ENCODE measurements at places on chromosomes 7 and 10.
A peak's percentile ranks its signal among the peaks of the same experiment; 100 is the strongest.

DNA sequence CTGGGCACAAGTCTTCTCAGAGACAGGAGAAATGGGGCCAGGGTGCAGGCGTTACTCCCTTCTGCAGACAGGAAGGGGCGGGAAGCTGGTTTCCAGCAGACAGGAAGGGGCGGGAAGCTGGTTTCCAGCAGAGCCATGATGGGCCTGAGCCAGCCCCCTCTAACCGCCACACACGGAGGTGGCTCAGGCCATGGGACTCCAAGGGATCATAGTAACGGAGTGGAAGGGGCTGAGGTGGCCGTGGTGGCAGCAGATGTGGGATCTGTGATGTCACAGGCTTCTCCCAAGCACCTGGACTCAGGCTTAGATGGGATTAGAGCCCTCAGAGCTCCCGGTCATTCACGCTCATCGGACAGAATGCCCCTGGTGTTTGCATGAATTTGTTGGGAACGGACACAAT lies 177.8 kb downstream of the USP6NL start:
- no peak for DNase-seq

DNA sequence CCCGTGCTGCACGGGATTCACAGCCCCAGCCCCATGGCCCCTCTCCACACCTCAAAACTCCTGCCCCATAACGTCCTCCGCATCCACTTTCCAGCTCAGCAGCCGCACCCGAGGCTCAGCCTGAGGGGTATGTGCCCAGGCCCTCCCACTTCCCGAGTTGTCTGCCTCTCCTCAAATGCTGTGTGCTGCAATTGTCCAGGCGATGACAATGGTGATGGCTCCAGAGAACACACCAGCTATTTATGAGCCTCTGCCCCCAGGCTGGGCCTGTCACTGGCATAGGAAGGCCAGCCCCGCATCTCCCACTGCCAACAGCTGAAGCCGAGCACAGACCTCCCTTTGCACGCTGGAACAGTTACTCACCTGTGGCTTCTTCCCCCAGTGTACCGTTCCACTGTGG lies 2.4 kb upstream of the LDB3 start:
- DNase-seq, result no peak

DNA sequence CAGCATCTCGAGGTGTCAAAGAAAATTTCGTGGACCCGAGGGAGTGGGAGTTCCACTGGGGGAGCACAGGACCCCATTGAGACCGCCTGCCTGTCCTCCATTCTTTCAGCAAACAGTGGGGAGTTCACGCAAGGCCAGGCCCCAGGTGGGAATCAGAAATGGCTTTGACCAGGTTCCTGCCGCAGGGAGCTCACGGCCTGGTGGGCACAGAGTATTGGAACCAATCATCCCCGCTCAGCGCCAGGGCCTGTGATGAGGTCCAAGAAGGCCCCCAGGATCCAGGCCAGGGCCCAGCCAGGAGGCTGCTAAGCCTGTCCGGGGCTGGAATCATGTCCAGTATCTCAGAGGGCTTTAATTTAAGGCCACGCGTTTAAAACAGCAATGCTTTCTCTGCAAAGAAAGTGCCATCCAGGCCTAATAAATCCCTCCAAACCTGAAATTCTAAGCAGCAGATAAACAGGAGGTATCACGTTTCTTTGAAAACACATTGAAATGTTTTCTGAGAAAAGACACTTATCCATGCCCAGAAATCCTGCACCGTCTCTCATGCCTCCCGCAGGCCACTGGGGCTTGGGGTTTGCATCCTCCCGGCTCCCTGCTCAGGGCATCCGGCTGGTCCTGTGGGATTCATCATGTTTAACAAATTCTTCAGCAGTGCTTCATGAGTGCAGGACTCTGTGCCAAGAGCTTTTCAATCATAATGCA lies 125.7 kb downstream of the OAT start:
- no peak for DNase-seq

DNA sequence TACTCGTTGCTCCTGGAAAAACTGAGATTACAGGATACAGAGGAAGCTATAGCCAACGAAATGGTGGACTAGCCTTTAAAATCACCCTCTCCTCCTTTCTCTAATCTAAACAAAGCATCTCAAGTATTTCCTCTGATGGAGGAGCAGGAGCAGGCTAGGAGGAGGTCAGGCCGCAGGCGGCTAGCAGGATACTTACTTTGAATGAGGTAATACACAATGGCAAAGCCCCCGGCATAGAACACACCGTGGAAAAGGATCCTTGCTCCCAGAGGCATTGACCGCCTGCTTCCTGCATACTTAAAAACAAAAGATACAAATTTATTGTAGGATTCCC lies 64.4 kb downstream of the STK17A start:
- DNase-seq, result no peak

DNA sequence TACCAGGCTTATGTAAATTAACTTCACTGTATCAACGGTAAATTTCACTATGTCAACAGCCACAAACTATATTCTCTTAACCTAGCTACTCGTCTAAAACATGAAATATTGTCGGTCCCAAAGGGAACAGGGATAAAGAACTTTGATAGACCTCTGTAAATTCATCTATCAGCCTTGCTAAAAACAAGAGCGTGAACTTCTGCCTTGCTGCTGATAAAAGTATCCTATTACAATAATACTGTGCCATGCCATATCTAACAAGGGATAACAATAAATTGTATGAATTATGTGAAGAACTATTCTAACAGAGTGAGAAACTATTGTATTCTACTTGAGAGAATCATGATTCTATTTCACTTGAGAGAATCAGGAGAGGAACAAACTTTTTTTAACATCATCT lies 117.2 kb downstream of the CNOT4 start:
- DNase-seq, result no peak

DNA sequence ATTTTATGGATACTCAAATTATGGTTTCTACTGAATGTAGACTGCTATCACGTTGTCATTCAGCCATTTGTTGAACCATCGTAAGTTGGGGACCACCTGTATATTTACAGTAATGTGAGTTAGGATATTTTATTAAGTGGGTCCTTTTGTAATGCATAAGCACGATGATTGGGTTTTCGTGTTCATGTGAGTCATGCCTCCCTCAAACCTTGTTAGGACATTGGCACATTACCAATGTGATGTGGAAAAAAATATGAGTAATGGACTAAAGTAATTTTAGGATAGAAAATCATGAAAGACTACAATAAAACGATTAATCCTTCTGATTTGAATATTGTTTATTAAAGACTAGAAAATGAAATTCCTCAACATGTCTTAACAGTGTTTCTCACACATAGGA lies 8.7 kb downstream of the SMC3 start:
- no peak for DNase-seq

DNA sequence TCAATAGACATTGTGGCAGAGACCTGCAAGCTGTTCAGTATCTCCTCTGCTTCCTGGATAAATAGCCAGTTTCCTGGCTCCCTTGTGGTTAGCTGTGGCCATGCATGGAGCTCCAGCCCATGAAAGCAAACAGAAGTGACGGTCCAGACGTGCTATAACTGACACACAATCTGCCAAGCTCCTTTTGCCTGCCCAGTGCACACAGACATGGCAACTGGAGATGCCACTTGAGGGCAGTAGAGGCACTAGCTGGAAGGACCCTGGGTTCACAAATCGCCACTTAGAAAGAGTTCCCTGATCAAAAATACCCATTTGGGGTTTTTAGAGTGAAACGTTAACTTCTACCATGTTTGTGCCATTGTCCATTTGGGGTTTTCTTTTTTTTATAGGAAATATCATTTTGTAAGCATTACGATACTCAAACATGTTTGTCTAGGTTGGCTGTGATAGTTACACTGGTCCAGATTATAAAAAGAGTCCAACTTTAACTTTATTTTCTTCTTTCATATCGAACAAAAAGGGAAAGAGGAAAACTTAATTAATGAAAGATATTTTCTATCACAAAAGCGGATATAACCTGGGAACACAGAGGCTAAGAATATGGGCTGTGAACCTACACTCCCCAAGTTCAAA lies 31.3 kb downstream of the KIN start:
- peak; percentile 12 for DNase-seq

DNA sequence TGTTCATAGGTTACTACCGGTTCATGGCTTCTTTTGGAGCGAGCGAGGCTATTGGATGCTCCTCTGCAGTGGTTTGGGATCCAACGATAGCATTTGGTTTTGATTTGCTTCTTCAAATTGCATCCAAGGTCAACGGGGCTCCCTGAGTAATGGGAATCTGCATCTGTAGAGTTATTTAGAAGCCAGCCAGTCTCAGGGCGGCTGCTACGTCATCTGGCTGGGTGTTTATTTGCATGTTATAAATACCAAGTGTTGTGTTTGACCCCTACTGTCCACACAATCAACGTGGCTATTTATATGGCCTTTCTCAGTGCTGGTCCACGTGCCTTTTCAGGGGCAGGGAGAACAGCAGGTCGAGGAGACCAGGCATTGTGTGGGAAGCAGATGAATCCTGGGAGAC lies 137.7 kb downstream of the PRPF18 start:
- DNase-seq, result no peak

GRCh38 chr7:155226261-155227003 lies 71.2 kb upstream of the INSIG1 start:
- no peak for DNase-seq

- DNase-seq, result no peak
These were observed 76.1 kb upstream of the LYZL2 start for GRCh38 chr10:30705625-30706149.

- no peak for DNase-seq
These were observed 69.2 kb downstream of the SDK1 start for GRCh38 chr7:3370068-3370830.

- DNase-seq, result no peak
These were observed 111.3 kb downstream of the HECTD2 start for GRCh38 chr10:91521439-91521838.

DNA sequence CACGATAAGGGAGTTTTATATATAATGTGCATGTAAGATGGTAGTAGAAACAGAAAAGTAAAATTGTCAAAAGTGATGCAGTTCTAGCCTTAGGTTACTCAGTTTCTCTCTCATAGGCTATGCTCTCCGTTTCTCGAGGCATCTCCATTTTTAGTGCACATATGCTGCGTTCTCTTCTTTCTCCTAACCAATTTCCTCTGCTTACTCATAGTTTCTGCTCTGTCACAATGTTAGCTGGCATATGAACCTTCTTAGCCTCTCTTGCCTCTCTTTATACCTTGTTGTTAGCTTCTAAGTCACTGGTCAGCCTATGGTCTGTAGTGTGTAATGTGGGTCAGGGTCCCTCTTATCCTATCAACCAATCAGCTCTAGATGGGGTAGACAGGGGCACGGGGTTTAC lies 280.6 kb upstream of the ETV1 start:
- no peak for DNase-seq

DNA sequence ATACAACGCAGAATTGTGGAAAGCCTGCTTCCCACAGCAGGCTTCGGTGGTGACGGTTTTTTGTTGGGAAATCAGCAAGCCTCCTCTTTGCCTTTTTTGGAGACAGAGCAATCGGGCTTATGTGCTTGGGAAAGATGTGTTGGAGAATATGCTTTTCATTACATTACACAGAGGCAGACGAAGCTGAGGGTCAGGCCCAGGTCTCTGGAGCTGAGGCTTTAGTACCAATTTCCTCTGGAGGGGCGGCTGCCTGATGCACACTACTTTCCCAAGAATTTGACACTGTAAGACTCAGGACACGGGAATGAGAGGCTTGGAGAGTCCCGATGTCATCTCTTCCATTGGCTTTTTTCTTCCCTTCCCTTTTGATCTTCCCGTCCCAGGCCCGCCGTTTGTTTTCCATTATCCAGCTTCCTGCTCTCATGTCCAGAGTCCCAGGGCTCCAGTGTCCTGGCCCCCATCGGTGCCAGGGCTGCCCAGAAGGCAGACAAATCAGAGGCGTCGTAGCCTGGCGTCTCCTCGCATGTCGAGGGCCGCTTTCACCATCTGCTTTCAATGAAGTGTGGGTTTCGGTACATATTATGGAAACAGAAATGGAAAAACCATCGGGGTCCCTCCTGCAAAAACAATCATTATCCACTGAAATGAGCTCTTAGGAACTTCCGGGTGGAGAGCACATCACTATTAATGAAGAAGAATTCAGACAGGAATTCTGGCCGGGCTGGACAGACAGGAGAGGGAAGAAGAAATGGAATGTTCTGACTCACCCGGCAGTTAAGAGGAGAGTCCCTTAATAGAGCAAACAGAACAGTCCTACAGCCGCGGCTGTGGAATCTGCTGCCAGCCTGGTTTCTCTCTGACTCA lies 123.0 kb upstream of the JCAD start:
- DNase-seq, result no peak

DNA sequence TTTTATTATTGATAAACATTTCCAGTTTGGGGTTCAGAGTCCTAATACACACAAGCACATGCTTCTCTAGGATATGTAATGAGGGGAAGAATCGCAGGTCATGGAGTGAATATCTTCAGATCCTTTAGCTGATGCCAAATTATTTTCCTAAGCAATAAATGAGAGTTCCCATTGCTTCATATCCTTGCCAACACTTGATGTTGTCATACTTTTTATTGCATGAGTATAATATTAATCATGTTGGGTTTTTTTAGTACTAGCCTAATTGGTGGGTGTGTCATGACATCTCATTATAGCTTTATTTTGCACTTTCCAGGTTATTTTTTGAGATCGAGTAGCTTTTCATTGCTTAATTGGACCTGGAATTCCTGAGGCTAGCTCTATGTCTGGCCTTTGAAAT lies 35.3 kb downstream of the TLX1 start:
- no peak for DNase-seq

DNA sequence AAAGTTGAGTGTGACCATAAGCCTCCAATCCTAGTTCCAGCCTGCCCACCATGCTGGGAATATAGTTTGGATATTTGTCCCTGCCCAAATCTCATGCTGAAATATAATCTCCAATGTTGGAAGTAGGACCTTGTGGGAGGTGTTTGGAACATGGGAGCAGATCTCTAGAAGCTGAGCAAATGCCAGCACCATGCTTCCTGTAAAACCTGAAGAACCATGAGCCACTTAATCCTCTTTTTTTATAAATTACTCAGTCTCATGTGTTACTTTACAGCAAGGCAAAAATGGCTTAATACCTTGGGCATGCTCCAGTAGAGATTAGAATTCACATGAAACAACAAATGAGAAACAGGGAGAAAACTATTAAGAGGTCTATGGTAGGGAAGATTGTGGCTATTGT lies 27.2 kb downstream of the STEAP1 start:
- DNase-seq, result no peak

GRCh38 chr10:66748217-66748616 lies 177.6 kb upstream of the LRRTM3 start:
- no peak for DNase-seq

DNA sequence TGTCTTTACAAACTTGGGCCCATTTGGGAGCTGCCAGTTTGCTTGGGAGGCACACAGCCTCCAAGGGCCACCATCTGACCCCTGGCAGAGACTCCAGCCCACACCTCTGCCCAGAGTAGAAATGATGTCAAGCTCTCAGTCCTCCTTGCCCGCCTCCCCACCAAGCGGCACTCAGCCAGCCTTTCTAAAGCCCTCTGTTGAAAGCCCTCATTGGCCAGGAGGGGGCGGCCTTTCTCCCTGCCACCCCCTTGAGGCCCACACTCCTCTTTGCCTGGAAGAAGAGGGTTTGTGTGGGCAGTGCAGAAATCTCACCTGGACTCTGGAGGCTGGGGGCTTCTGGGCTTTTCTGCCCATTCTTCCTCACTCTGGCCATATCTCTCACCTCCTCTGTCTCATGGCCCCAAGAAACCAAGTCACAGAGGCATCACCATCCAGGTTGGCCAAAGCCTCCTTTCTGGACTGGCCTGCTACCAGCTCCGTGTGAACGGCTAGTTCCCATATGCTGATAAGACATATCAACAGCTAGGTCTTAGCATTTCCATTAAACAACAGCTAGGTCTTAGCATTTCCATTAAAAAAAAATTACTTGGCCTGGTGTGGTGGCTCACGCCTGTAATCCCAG lies 36.1 kb downstream of the UBTD1 start:
- DNase-seq, result no peak

- no peak for DNase-seq
These were observed 195.0 kb upstream of the PLXNA4 start for GRCh38 chr7:132771301-132771730.

Data from iPS DF 19.7 (cell line).